WERI-Rb-1 (cell line): ENCODE measurements at places on chromosomes 16 and 17.

DNA sequence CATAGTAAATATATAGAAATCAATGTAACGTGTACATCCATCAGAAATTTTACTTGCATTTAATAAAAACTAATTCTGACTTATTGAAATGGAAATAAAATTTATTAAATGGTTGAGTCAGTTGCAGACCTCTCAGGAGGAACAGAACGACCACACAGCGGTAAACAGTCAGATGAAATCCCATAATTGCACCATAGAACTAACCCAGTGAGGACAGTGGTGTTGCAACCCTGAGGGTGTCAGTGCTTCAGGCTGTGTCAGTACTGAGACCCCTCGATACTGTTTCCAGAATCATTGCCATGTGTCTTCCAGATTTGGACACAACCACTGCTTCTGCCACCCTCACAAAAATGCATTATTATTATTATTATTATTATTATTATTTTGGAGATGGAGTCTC is 29.0 kb upstream of the SSTR2 start:
- no peak for DNase-seq

DNA sequence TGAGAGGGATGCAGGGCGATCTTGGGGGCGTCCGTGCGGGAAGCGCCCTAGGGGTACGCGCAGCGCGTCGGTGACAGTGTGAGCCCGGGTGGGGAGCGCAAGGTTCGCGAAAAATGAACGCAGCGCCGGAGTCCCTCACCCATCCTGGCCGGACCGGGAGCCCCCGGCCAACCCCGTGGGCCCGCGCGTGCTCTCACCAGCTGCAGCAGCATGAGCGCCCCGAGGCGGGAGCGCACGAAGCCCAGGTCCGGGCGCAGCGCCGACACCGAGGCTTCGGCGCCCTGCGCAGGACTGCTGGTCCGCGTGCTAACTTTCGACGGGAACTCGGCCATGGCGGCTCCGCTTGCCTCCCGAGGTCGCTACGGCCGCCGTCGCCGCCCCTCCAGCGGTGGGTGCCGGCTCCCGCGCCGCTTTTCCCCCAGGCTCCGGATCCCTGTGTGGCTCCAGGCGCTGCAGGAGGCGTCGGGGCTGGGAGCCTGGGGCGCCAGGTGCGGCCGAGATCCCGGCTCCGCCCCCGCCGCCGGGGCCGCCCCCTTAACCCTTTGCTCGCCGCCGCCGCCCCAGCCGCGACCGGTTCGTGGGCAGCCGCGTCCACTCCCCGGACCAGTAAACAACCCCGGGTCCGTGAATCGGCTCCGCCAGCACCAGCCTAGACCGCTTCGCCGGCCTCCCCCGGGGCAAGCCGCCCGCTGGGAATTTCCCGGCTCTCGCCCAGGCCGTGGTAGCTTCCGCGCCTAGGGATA is at the start of gene PLLP:
Gene PLLP (minus strand): TSS at position 464 of the 743 bp plus-strand sequence. CDS start 132 bp downstream, at position 332.
- DNase-seq = peak; percentile 56

- DNase-seq = no peak
These were observed 34.9 kb downstream of the NUP93 start for GRCh38 chr16:56764835-56765234.

DNA sequence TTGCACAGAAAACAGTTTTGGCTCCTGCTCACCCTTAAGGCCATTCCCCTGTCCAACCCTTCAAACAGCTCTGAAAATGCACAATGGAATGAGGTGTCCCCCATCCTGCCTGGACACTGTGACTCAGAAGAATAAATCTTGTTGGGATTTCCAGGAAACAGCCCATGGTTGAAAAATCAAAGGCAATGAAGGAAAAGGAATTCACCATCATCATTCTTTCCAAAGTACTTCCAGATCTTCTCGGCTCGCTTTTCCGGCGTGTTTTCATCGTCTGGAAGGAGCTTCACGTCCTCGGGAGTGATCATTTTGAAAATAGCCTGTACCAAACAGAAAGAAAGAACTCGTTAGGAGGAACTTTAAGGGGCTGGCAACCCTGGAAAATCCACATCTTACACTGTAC is 4.3 kb downstream of the RCVRN start:
- no peak for DNase-seq

GRCh38 chr16:85127379-85127723 is 15.1 kb upstream of the CIBAR2 start:
- no peak for DNase-seq

GRCh38 chr16:70394853-70395252 is 44.0 kb downstream of the ST3GAL2 start:
- no peak for DNase-seq

- DNase-seq = no peak
These were observed 8.3 kb downstream of the ABAT start for GRCh38 chr16:8682551-8683259.

GRCh38 chr17:16950488-16950887 is 21.4 kb downstream of the TNFRSF13B start:
- no peak for DNase-seq

DNA sequence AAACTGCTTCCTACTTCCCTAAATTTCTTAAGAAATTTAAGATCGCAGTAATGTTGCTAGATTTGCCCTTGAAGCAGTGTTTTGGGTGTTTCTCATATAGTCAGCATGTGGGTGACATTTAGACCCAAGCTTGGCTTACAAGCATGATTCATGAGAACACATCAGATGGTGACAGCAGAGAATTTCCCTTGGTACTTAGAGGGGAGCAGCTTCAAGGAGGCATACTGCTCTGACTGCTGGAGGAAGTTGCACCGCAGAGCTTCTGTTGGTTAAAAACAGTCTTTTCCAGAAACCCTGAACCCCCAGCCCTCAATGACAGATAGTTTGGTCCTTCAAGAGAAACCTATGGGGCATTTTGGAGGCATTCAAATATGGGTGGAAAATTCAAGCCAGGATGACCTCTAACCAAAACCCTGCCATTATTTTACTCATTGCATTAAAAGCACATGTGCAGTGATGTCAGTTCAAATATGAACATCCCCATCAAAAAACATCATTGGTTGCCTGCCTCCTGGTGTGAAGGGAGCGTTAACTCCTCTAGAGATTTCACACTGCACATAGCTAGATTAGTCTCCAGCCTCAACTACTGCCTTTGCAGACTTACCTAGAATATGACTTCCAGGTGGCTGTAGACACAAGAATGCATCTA is 201.5 kb upstream of the CACNG5 start:
- no peak for DNase-seq

DNA sequence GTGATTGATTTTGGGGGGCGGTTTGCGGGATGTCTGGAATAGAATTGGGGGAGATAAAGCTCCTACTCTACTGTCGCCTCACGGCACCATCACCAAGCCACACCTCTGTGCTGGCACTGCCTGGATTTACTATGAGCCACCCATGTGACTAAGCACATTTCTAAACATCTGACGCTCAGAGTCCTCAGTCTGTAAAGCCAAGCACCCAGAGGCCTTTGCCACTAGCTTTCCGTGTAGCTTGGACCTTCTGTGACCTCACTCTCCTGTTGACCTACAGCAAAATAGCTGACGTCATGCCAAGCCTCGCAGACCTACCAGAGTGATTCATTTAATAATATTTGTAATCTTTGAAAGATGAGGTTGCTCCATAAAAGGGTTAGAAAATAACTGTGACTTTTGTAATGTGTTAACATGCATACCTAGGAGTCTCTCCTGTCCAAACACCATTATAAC is 38.5 kb upstream of the MYOCD start:
- no peak for DNase-seq

GRCh38 chr17:61503961-61504360 is 51.7 kb downstream of the TBX4 start:
- DNase-seq = no peak

- DNase-seq = no peak
These were observed 2103.1 kb downstream of the TP53TG3F start for GRCh38 chr16:35562471-35562870.

DNA sequence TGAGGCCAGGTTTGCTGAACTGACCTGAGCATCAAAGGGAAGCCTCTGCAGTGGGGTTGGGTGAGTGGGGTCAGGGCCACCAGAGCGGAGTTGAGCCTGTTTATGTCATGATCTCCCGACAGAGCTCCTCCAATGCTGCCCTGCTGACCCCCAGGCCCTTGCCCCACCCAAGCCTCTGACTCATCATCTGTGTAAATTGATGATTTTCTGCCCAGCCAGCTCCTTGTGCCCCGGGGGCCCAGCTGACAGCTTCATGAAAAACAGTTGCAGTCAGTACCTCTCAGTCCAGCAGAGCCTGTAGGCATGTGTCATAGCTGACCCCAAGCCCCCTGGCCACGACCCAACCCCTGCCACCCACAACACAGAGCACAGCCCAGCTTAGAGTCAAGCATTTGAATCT is 134.9 kb downstream of the CCT6B start:
- DNase-seq = no peak

- no peak for DNase-seq
These were observed 224.5 kb downstream of the ZNF423 start for GRCh38 chr16:49631187-49632041.
